Cortex of kidney (tissue), 1 donor: ENCODE measurements at places on chromosomes 16 and 17.

- DNase-seq, result no peak
Measured at GRCh38 chr17:75001915-75002843, 10.3 kb upstream of the MRPL58 start.

- no peak for DNase-seq
Measured at GRCh38 chr17:48994549-48995303, 2.5 kb upstream of the IGF2BP1 start.

GRCh38 chr16:78523212-78523985 lies 423.9 kb downstream of the WWOX start:
- DNase-seq, result no peak

- no peak for DNase-seq
Measured at GRCh38 chr17:7001318-7001961, 5.6 kb downstream of the ALOX12 start.

DNA sequence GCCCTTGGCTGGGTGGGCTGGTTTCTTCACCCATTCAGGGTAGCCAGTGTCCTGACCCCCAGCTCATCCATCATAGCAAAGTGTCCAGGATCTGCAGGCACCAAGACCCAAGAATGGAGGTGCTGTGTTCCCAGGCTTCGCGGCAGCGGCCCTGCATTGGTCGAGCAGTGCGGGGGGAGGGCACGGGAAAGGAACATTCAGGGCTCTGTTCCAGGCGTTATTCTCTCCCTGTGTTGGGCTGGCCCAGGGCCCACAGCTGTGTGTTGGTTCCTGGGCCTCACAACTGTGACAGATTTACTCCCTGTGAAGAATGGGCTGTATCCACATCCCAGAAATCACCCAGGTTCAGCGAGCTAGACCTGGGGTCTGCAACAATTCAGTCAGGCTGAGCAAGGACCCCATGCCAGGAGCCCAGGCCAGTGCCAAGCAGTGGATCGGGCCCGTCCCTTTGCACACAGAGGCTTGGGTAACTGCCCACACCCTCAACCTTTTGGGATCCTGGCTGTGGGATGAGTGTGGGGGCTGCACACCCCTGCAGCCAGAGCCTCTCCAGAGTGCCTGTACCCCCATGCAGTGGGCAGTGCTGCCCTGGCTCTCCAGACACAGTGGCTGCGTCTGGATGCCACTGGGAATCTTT lies 10.0 kb downstream of the GPT2 start:
- no peak for DNase-seq

GRCh38 chr17:41529491-41529915 lies 1.4 kb upstream of the KRT19 start:
- no peak for DNase-seq

DNA sequence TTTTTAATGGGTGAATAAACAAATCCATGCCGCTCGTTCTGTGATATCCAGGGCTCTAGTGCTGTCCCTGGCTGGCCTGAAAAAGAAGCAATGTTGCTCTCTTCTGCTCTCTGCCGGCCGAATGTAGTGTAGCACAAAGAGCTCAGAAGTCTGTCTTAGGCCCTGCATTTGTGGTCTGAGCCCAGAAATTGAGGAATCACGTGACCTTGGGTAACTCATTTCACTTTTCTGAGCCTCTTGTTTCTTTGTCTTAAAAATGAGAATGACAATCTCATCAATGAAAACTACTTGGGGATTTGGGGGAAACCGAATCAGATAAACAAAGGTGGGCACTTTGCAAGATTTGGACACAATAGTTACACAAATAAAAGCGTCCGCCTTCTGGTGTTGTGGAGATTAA lies 381.6 kb upstream of the ASIC2 start:
- DNase-seq, result no peak

- no peak for DNase-seq
Measured at GRCh38 chr17:16314189-16314588, 39.1 kb downstream of the CENPV start.

DNA sequence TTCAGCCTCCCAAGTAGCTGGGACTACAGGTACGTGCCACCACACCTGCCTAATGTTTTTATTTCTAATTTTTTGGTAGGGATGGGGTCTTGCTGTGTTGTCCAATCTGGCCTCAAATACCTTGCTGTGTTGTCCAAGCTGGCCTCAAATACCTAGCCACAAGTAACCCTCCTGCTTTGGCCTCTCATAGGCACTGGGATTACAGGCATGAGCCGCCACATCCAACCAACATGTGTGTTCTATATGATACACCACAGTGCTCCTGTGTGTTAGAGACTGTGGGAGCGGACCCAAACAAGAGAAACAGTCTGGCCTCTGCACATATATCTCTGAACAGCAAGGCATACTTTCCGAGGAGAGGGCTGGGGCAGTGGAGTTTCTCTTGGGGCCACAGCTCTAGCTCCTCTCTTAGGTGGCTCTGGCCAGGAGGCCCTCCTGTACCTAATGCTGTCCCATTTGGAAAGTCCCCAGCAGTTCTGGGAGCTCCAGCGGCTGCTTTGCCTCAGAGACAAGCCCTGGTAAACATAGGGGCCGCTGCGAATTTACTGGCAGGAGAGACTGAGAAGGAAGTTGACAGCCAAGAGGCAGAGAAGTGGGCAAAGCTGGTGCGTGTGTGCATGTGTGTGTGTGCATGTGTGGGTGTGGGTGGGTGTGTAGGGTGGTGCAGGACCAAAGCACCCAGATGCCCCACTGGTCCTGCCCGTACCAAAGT lies 95.0 kb downstream of the RAB11FIP4 start:
- no peak for DNase-seq

- DNase-seq, result no peak
Measured at GRCh38 chr17:75913537-75914210, 9.0 kb upstream of the MRPL38 start.

DNA sequence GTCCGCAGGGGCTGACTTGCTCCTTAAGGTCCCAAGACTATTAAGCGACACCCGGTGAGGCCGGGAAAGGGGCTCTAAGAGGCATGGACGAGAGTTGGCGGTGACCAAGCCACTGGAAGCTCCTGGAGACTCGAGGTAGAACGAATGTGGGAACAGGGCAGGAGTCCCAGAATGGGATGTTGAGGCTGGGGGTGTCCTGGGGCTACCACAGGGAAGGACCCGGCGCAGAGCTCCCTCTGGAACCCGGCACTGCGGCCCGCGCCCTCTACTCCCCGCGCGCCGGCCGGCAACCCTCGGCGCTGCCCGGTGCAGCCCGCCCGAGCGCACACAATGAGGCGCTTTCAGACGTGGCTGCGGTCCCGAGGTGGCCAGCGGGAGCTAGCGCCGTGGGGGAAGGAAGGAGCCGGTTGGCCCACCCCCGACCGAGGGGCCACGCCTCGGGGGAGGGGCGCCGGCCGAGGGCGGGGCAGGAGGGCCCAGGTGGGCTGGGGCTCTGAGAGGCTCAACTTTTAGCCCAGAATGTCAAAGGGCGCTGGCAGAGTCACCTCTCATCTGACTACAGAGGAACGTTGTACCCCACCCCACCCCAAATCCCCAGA lies at the start of gene CHST6:
Gene CHST6, minus strand, starts transcription at position 366 of the 599 bp plus-strand sequence. CDS start 15,613 bp downstream, outside the sequence.
- no peak for DNase-seq

DNA sequence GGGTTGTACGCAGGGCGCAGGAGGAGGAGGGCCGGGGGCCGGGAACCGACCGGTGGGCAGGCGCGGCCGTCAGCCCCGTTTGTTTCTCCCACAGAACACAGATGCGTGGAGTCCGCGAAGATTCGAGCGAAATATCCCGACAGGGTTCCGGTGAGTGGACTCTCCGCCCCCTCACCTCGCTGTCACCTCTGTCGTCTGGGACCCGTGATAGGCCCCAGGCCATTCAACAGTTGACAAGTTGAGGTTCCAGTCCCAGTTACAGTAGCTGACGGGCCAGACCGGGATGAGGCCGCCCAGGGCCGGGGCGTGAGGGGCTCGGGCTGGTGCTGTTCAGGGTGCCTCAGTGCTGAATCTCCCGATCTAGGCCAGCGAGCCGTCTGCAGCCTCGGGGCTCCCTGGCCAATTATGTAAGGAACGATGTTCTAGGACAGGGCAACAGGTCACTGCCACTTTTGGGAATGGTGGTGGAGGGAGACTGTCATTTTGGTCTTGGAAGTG lies 628 bp downstream of the GABARAPL2 start:
- DNase-seq, result no peak

GRCh38 chr16:53849585-53849984 lies 145.6 kb downstream of the FTO start:
- DNase-seq, result no peak

- DNase-seq, result no peak
Measured at GRCh38 chr17:64632606-64633005, 29.5 kb downstream of the SMURF2 start.

GRCh38 chr17:80793851-80794267 lies 197.8 kb upstream of the CHMP6 start:
- DNase-seq, result no peak

DNA sequence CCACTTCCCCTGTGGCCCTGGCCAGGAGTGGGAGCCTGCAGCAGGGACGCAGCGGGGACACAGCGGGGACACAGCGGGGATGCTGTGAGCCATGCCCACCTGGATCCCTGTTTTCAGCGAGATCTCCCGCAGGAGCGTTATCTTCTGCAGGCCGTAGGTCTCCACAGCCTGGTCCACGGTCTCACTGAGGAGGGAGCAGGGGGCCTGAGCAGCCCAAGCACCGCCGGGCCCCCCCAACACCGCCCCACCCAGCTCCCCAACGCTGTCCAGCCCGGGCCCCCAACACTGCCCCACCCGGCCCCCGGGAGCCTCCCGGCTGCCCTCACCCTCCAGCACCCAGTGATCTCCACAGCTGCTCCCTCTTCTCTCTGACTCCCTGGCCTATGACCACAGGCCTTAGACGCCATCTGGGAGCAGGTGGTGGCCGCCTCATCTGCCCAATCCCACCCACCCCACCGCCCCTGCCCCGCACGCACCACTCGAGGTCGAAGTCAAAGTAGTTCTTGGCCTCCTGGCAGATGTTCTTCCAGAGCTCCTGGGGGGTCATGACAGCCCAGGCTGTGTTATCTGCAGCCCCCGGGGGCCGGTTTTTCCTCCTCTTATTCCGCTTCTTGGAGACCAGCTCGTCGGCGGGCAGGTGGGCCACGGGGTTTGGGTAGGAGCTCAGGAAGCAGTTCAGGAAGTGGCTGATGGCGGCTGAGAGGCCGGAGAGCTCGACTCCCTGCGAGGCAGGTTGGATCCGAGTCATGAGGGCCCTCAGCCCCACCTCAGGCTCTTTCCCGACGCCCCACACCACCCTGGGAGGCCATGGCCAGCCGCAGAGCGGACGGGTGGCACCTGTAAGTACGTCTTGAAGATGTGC lies 17.0 kb downstream of the CLUH start:
- DNase-seq, result no peak

DNA sequence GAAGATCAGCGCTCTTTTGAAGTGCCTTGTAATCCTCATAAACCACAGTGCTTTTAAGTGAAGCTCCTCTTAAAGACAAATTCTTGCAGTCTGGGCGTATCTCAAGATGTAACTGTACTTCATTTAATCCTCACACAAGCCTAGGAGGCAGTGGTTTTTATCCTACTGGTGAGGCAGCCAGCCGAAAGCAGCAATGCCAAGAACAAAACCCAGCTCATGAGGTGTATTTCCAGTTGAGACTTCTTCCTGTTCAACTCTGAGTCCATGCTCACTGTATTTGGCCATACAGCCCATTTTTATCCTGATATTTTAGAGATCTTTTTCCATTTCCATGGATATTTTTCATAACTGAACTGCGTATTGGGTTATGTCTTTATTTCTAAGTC lies 13.7 kb downstream of the CTRB2 start:
- no peak for DNase-seq

GRCh38 chr17:42133461-42134041 lies 10.9 kb downstream of the HSPB9 start:
- DNase-seq, result no peak

GRCh38 chr16:54923055-54923473 lies 7.6 kb upstream of the IRX5 start:
- no peak for DNase-seq

- no peak for DNase-seq
Measured at GRCh38 chr17:33511670-33512069, 218.6 kb upstream of the ASIC2 start.

DNA sequence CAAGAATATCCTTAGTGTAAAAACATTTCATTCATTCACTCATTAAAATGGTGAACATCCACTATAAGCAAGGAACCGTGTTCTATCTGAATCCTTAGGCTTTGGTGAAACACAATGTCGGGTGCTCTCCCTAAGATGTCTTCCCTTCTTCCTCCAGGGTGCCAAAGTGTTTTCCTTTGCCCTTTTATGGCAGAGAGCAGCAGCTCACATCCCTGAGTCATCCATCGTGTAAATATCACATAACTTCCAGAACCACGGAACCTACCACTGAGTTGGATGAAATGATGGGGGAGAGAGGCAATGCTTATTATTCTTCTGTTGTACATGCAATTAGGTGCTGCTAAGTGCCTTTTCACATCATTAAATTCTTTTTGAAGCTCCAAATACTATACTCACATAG lies 50.2 kb downstream of the DNAH3 start:
- DNase-seq, result no peak

GRCh38 chr17:40506786-40507185 lies 5.4 kb upstream of the TNS4 start:
- no peak for DNase-seq

DNA sequence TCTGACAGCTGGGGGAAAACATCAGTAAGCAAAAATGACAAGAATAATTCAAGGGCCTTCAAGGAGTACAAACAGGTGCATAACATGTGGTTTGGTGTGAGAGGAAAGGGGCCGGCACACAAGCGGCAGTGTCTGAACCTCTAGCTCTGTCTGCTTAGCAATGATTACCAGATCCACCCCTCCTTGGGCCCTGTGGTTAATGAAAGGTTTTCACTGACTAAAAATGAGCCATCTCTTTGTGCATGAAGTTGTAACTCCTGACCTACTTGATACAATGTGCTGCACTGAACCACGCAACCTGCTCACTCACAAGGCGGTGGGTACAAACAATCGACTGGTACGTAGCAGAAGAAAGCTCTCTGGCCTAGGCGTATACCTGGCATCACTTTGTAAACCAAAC lies 15.1 kb downstream of the FAM117A start:
- DNase-seq, result no peak

DNA sequence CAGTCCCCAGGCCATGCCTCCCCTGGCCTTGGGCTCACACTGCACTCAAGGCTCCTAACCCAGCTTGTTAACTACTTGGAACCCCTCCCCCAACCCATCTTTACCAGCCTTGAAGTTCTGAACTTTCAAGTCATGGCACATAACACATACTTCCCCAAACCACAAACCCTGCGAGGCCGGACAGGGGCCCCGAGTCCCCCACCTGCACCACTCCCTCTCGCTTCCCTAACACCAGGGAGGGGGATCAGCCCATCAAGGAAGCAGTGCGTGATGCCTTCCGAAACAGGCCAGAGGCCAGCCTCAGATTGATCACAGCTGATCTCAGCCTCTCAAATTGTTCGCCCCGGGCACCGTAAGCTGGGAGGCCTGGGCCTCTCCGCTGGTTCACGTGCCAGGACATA lies 3.0 kb upstream of the NLRC3 start:
- DNase-seq, result no peak

- DNase-seq, result no peak
Measured at GRCh38 chr17:82720204-82720603, 3.7 kb downstream of the FN3KRP start.
